NCI-H2171 (cell line): ENCODE measurements at places on chromosomes 7 and 10.

GRCh38 chr7:100752994-100753393, 19.6 kb downstream of the ZAN start:
- no peak for DNase-seq

- DNase-seq, result no peak
These were observed 52.5 kb downstream of the PROSER2 start for GRCh38 chr10:11875494-11876281.

GRCh38 chr10:33237736-33238624, 96.5 kb downstream of the NRP1 start:
- no peak for DNase-seq

- DNase-seq, result no peak
These were observed 35.2 kb upstream of the RET start for GRCh38 chr10:43041422-43042342.

DNA sequence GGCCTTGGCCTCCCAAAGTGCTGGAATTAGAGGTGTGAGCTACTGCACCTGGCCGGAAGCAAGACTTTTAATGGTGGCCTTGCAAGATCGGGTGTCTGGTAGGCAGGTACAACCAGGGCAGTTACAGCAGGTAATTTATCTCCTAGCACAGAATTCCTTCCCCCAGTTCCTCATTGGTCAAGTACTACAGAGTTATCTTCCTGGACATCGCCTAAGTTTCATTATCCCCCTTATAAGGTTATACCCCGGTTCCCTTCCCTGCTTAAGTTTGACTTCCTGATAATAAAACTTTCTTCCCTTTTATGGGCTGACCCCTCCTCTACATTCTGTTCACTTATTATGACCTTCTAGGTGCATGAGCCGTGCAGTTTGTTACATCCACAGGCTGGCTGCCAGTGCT, 19.0 kb upstream of the CYP3A43 start:
- DNase-seq, result no peak

GRCh38 chr7:12965767-12966166, 278.3 kb downstream of the ARL4A start:
- DNase-seq, result no peak
